ENCODE measurements at places on chromosomes 2 and 18.

DNA sequence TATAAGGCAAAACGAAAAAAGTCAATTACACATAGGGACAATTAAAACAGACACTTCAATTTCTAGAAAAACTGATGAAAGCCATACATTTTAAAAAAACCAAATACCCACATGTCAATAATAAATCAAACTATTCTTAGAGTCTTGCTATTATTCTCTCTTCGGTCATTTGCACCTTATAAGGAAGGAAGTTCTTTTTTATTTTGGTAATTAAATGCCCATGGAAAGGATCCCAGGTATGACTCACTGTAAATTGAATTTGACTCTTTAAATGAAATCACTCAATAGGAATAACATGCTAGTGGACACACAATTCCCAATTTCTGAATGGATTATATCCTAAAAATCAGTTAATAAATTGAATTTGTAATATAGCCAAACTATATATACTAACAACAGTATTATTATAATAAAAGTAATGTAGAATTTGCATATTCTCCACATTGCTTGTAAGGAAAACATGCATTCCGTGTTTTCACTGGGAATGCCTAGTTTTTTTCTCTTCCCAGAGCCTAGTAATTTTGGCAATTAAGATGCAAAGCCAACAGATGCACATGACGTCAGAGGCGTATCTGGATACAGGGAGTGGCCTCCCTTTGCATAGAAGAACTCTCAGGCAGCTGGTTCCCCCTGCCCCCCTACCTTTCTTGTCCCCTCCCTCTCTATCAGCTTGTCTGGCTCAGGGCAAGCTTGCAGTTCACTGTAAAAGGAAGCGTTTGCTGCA lies 153.5 kb upstream of the PGAP1 start:
- no peak for DNase-seq

- no peak for DNase-seq
These were observed 59.2 kb downstream of the IL1R2 start for GRCh38 chr2:102050854-102051391.

- peak; percentile 74 for DNase-seq
These were observed 133.4 kb downstream of the AFF3 start for GRCh38 chr2:100008956-100009355.

GRCh38 chr2:185970148-185970852 lies 231.7 kb downstream of the FSIP2 start:
- no peak for DNase-seq

DNA sequence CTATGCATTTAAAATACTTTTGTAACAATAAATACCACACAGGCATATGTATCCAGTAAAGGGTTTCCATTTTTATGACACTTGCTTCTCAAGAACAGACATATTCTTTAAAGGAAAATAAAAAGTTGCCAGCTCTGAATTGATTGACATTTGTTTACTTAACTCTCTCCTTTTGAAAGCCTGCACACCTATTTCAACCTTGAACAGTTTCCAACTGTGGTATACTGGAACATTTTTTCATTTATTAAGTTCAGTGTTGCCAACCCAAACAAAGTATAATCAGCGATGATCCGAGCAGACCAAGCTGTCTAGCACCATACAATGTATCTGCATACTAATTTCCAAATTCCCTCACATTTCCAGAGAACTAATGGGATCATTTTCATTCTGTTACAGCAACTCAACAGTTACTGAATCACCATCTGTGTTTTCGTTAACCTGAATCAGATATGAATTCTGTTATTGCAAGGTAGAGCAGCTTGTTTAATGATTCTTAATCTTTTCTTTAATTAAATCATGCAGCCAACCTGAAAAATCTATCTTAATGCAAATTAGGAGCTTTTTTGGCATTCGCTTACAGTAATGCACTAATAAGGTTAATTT lies 725.5 kb upstream of the ZEB2 start:
- no peak for DNase-seq

GRCh38 chr2:79181617-79182016 lies 22.1 kb upstream of the REG3A start:
- DNase-seq, result no peak

Measured in HS-5 (cell line).